Activated T-helper 1 cell treated with anti-CD3 and anti-CD28 coated beads, Interleukin-12 subunit alpha, Interleukin-12 subunit beta, Interleukin-2, Interleukin-4 antibody, amounts not matched to agents 30 ng/mL and 10 ng/mL and 1 ng/mL, durations not matched to agents 14 hours and 24 hours and 36 hours (primary cell): ENCODE measurements at places on chromosomes 12 and 14.

- peak; percentile 42 for DNase-seq
Observed at GRCh38 chr12:95998611-95999286, 2.6 kb upstream of the HAL start.

DNA sequence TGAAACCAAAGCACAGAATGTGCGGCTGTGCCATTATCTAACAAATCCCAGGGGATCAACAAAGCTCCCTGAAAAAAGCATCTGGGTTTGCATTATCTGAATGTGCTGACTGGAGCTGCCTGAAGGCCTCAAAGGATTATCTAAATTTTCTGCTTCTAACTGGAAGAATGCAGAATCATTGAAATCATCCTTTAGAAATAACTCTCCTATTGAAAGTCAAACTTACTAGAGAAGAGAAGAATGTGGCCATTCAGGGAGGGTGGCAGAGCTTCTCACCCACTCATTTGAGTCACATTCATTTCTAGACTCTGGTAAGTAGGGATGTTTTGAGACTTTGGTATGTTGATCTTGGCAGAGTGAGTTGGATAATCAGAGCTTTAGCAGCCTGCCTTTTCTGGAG is 220.6 kb upstream of the RGS6 start:
- DNase-seq, result no peak

DNA sequence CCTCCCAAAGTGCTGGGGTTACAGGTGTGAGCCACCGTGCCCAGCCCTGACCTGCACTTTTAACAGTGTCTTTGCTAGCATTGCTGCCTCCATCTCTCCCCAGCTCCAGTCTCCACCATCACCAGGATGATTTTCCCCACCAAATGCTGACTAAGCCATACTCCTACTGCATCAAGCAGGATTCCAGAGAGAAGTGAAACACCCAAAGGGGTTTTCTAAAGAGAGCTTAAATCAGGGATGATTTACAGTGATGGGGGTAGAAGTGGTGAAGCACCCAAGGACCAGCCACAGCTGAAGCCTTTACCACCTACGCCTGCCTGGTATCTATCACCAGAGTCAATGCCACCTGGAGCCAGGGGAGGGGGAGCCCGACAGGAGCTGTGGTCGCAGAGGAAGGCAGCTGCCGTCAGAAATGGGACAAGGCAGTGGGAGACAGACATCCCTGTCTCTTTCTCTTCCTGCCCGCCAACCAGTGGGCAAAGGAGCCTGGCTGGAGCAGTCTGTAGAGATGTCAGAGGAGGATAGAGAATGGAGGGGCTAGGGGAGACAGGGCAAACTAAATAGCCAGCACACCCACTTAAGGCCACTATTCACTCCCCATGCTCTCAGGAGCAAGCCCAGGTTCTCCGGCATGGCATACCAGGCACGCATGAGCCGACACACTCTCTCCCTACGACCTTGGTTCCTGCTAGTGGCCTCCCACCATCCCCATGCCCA is 22.4 kb upstream of the CD9 start:
- DNase-seq, result no peak

- no peak for DNase-seq
Observed at GRCh38 chr14:104169699-104170479, 31.5 kb downstream of the KIF26A start.

GRCh38 chr14:99678198-99678597 is 5.9 kb upstream of the CYP46A1 start:
- DNase-seq, result no peak

DNA sequence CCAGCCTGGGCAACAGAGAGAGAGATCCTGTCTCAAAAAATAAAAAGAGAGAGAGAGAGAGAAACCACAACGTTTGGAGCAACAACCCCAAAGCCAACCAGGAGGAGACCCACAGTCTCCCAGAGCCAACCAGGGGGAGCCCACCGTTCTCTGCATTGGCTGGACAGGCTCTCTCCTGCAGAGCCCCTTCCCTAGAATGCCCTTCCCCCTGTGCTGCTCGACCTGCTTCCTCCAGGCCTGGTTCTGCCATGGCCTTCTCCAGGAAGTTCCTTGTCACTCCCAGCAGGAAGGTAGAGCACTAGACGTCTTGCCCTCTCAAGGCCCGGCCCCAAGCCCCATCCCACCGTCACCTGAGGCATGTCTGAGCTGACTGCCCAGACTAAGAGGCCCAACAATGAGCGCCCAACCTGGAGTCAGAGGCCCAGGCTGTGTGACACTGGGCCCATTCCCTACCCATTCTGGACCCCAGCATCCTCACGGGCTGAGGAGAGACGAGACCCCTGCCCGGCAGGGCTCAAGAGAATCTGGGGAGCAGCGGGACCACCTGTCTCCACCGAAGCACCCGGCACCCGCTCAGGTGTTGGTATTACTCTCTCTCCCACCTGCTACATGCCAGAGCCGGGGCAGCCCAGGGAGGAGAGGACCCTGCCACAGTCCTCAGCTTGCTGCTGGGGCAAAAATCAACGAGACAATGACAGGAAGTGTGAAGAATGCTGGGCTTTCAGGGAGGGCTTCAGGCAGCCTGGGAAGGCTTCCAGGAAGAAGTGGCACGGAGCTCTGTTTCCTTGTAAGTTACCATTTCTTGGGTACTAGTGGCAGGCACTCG is 61.2 kb downstream of the DIO3 start:
- no peak for DNase-seq

DNA sequence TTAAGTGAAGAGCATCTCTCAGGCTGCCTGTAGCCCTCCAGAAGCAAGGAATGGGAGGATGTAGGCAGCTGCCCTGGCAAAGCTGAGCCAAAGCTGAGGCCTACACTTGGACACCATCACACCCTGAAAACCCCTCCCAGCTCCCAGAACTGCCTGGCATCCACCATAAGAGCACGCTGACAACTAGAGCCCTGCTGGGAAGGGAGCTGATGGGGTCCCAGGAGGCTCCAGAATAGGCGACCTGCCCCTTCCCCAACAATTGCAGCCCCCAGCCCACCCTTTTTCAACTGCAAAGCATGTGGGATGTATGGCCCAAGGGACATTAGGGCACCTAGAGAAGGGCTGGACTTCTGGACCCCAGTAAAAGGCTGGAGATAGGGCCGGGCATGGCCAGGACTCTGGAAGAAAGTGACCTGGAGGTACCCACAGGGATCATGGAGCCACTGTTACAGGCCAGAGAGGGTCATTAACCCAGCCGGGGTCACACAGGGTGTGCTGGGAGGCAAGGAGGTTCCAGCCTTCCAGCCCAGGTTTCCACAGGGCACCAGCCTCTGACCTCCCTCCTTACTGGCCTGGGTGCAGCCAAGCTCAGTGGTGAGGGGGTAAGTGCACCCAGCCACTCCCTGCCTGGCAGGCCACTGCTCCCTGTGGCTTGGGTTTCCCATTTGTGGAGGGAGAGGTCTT is 27.8 kb downstream of the FAM222A start:
- DNase-seq, result no peak

DNA sequence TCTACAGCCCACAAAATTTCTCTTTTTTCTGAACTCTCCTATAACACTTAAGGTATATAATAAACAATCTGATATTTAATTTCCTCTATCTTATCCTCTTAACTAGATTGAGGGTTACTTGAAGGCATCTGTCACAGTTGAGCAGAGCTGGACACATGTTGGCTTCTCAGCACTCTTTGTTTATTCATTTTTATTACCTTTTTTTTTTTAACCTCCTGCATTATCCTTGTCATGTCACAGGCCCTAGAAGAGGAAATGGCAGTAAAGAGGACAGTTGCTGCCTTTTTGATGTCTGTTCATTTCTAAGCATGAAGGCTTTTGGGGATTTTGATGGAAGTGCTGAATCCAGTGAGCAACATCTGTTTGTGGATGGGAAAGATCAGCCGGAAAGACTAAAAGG is 32.5 kb upstream of the EVL start:
- no peak for DNase-seq
